B cell (primary cell): ENCODE measurements at places on chromosomes 16 and 17. TPM values are rescaled to one million over a fixed set of nuclear protein-coding genes. Genes with fewer than 3 reads are reported as not detected.

The SLC47A1 gene
- 0.30 TPM in 1 of 2 replicates, not detected in the other for polyA plus RNA-seq

The CACNG1 gene
- polyA plus RNA-seq, result not detected in 2 replicates

The EFNB3 gene
- not detected in 2 replicates for polyA plus RNA-seq

The PRRT2 gene
- polyA plus RNA-seq, result 0.71 and 0.79 TPM in 2 replicates

GRCh38 chr17:68697850-68698361 lies 96.7 kb upstream of the FAM20A start:
- H3K4me3 ChIP-seq, result no peak overlapping the region
- no peak for DNase-seq
- no peaks in the 10 kb centered on the region for H3K27me3 ChIP-seq
- no peaks in the 10 kb centered on the region for H3K4me1 ChIP-seq

GRCh38 chr16:78689536-78689935 lies 590.1 kb downstream of the WWOX start:
- no peak overlapping the region for H3K27ac ChIP-seq
- no peaks in the 10 kb centered on the region for H3K27me3 ChIP-seq
- no peak for DNase-seq
- H3K4me3 ChIP-seq, result no peak overlapping the region
- H3K36me3 ChIP-seq, result no peaks in the 10 kb centered on the region

GRCh38 chr17:29677824-29678223 lies 55.1 kb upstream of the CORO6 start:
- DNase-seq, result no peak
- no peaks in the 10 kb centered on the region for H3K27me3 ChIP-seq
- no peak overlapping the region for H3K27ac ChIP-seq
- H3K36me3 ChIP-seq, result peaks cover 14% of the 10 kb centered on the region

- H3K4me1 ChIP-seq, result peaks cover 31% of the 10 kb centered on the region
- DNase-seq, result no peak
- H3K36me3 ChIP-seq, result no peaks in the 10 kb centered on the region
- no peaks in the 10 kb centered on the region for H3K27me3 ChIP-seq
- H3K4me3 ChIP-seq, result no peak overlapping the region
Measured at GRCh38 chr17:50180620-50181019, 14.8 kb downstream of the SGCA start.

DNA sequence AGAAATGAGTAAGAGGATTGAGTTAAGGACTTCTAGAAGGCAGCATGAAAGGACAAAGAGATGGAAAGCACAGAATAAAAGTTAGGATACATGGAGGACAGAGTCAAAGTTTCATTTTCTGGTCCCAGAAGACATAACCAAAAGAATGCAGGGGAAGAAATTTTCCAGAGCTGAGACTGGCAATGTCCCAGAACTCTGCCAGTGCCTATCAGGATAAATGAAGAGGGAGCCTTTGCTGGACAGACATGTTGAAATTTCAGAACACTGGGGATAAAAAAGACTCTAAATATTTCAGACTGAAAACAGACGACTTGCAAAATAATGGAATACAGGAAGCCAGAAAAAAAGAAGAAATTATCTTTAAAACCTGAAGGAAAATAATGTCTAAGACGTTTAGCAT lies 55.7 kb downstream of the NT5M start:
- no peak overlapping the region for H3K4me3 ChIP-seq
- DNase-seq, result no peak
- H3K36me3 ChIP-seq, result no peaks in the 10 kb centered on the region
- H3K27ac ChIP-seq, result no peak overlapping the region
- H3K4me1 ChIP-seq, result peaks cover 7% of the 10 kb centered on the region
- H3K27me3 ChIP-seq, result no peaks in the 10 kb centered on the region

DNA sequence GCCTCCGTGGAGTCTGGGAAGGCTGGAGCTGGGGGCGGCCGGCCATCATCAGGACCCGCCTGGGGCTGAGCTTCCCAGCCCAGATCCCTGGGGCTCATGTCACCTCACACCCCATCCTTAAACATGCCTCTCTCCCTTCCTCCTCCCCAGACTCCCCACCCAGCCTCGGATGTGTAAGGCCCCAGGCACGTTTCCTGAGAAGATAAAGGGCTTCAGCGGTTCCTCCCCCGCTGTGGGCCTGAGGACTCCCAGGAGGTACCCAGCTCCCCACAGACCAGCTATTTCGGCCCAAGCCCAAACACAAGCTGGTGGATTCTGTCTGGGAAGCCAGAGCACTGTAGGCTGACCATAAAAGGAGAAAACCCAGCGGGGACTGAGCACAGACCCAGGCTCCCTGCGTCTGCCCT lies 49.2 kb downstream of the MYH11 start:
- peaks cover 10% of the 10 kb centered on the region for H3K27me3 ChIP-seq
- no peaks in the 10 kb centered on the region for H3K4me1 ChIP-seq
- no peak for DNase-seq
- H3K36me3 ChIP-seq, result no peaks in the 10 kb centered on the region

DNA sequence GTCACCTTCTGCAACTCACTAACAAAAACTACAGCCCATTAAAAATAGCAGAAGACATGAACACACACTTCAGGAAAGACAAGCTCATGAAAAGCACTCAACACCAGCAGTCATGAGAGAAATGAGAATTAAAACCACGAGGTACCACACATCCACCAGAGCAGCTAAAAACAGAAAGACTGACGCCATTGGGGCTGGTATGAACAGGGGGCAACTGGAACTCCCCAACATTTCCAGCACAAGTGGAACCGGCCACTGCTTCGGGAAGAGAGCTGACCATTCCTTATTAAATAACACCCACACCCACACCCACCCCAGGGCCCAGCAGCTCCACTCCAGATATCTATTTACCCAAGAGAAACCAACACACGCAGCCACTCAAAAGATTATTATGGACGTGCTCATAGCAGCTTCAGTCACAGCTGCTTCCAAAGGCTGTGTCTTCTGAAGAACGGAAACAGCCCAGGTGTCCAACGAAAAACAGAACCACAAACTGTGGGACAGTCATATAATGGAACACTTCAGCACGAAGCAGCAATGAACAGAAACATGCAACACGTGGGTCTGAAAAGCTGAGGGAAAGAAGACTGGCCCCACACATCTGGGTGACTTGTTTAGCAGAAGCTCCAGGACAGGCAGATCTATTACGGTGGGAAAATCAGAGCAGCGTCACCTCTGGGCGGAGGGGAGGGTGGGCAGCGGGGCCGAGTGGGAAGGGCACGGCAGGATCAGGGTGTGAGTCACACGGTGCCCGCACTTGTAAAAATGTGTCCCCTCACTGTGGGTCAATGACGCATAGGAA lies 41.1 kb downstream of the KLHDC4 start:
- peaks cover 11% of the 10 kb centered on the region for H3K4me1 ChIP-seq
- no peaks in the 10 kb centered on the region for H3K36me3 ChIP-seq
- DNase-seq, result peak; percentile 60
- H3K27ac ChIP-seq, result no peak overlapping the region
- no peaks in the 10 kb centered on the region for H3K27me3 ChIP-seq

- no peak overlapping the region for H3K27ac ChIP-seq
- H3K27me3 ChIP-seq, result no peaks in the 10 kb centered on the region
- no peaks in the 10 kb centered on the region for H3K4me1 ChIP-seq
- no peak overlapping the region for H3K4me3 ChIP-seq
- no peak for DNase-seq
Measured at GRCh38 chr17:58263773-58264172, 17.0 kb downstream of the MPO start.

DNA sequence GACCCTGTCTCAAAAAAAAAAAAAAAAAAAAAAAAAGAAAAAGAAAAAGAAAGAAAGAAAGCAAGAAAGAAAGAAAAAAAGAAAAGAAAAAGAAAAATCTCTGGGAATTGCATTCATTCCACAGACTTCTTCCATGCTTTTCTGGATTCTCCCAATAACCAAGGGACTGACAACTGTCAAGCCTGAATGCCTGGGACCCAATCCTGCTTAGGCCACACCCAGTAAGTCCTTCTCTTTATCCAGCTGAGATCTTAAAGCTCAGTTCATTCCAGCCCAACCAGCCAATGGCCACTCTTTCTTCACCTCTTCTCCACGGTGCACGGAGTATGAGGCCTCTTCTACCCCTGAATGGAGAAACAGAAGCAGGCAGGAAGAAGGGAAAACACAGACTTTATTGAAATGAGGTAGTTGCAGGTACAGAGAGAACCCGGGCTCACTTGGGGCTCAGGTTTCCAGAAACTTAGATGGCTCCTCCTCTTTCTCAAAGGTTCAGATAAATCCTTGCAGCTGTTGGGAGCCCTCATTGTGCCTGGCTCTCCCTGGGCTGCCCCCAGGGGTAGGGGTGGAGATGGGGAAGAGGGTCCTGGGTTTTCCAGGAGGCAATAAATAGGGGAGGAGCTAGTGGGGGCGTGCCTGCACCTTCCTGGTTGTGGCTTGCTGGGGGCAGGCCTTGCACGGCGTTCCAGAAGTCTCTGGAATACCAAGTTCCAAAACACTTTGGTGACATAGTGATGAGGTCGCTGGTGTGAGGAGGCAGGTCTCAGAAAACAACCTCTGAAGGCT lies 2.5 kb downstream of the HOXB1 start:
- H3K27me3 ChIP-seq, result peaks cover 28% of the 10 kb centered on the region
- H3K36me3 ChIP-seq, result no peaks in the 10 kb centered on the region
- DNase-seq, result no peak
- peaks cover 11% of the 10 kb centered on the region for H3K4me1 ChIP-seq
- H3K4me3 ChIP-seq, result no peak overlapping the region

DNA sequence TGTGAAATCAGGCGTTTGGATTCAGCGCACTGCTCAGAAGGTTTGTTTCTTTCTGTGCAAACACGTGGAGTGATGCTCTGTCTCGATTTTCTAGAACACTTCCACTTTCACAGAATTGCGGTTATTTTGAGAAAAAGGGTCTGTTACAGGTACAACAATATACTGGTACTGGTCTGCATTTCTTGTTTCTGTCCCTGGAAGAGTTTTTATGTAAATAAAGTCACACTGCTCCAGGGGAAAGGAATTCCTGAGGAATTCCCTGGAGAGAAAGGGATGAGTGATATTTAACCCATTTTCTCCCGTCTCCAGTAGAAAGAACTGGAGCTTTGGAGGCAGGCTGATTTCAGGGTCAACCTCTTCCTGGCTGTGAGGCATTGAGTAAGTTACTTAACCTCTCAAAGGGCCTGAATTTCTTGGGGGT lies 16.2 kb upstream of the RMI2 start:
- peak overlapping the region; percentile 91 for H3K27ac ChIP-seq
- peaks cover 66% of the 10 kb centered on the region for H3K4me1 ChIP-seq
- no peak overlapping the region for H3K4me3 ChIP-seq
- no peaks in the 10 kb centered on the region for H3K27me3 ChIP-seq
- DNase-seq, result peak; percentile 76
- no peaks in the 10 kb centered on the region for H3K36me3 ChIP-seq

- H3K27ac ChIP-seq, result no peak overlapping the region
- no peaks in the 10 kb centered on the region for H3K36me3 ChIP-seq
- DNase-seq, result peak; percentile 77
- H3K4me1 ChIP-seq, result peaks cover 51% of the 10 kb centered on the region
- H3K4me3 ChIP-seq, result no peak overlapping the region
- H3K27me3 ChIP-seq, result peaks cover 100% of the 10 kb centered on the region
Measured at GRCh38 chr17:48724251-48725003, 1.4 kb downstream of the PRAC2 start.

- H3K4me3 ChIP-seq, result no peak overlapping the region
- H3K36me3 ChIP-seq, result no peaks in the 10 kb centered on the region
- no peak for DNase-seq
Measured at GRCh38 chr16:79170555-79171246, 429.8 kb downstream of the MAF start.

DNA sequence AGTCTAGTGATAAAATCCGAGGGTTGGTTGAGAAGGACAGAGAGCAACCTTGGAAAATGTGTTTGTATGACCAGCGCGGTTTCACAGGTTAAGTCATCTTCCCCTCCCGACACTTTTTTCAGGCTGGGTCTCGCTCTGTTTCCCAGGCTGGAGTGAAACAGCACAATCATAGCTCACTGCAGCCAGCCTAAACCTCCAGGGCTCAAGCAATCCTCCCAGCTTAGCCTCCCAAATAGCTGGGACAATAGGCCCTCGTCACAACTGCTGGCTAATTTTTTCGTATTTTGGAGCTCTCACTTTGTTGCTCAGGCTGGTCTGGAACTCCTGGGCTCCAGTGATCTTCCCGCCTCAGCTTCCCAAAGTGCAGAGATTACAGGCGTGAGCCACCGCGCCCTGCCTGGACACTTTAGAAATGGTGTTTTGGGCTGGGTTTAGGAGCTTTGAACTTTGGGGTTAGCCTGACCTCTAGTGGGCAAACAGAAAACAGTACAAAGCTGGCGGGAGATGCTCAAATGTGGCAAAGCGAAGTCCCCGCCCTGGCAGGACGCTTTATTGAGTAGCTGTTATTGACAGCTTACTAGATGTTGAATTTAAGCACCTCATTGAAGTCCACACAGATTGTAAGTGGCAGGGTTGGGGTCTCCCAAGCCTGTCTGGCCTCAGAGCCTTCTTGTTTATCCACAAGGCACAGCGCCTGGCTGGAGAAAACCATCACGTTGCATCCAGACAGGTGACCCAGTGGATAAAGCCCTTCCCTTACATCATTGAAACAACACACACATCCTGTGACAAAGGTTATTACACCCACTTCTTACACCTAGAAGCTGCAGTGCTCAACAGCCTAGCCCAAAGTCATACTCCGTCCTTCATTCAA lies 34.7 kb upstream of the RBBP6 start:
- DNase-seq, result peak; percentile 79
- H3K27ac ChIP-seq, result no peak overlapping the region
- H3K27me3 ChIP-seq, result no peaks in the 10 kb centered on the region
- H3K4me3 ChIP-seq, result no peak overlapping the region
- no peaks in the 10 kb centered on the region for H3K4me1 ChIP-seq
- H3K36me3 ChIP-seq, result no peaks in the 10 kb centered on the region

GRCh38 chr17:48486557-48486956 lies 44.3 kb downstream of the HOXB1 start:
- H3K27ac ChIP-seq, result no peak overlapping the region
- H3K4me1 ChIP-seq, result peaks cover 18% of the 10 kb centered on the region
- H3K4me3 ChIP-seq, result no peak overlapping the region
- H3K27me3 ChIP-seq, result peaks cover 2% of the 10 kb centered on the region

DNA sequence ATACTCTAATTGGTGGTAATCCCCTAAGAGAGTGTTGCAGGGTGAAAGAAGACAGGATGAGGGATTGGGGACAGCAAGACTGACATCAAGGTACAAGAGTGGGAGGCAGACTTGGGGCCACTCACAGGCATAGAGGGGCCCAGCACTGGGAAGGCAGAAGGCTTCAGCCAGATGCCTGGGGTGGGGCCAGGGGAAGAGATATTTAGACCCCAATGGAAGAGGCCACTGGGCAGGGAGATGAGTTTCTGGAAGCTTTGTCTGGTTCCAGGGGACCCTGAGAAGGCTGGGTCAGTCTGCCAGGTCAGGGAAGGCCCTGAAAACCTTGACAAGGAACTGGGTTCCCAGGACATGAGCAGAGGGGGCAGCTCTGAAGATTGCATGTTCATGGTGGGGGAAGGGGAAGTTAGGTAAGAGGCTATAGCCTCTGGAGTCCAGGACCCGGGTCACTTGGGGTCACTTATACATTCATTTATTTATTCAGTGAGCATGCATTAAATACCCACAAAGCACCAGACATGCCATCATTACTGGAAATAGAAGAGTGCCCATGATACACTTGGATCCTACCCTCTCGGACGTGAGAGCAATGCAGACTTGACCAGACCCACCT lies 92.9 kb downstream of the TMEM132E start:
- no peaks in the 10 kb centered on the region for H3K36me3 ChIP-seq
- H3K4me3 ChIP-seq, result no peak overlapping the region
- DNase-seq, result no peak
